ENCODE measurements at places on chromosomes 2 and 18. TPM values are rescaled to one million over a fixed set of nuclear protein-coding genes. Genes with fewer than 3 reads are reported as not detected.

DNA sequence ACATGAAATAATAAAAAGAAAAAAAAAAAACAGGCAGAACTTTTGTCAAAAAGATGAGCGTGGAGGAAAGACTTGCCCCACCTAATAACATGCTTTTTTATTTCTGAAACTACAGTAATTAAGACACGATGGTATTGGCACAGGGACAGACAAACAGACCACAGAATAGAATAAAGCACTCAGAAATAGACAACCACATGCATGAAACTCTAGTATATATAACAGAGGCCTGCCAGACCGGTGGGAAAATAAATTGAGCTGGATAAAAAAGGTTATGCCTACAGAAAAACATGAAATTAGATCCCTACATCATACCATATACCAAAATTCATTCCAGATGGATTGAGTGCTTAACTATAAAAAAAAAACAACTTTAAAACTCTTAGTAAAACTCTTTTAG is 163.1 kb downstream of the NRP2 start:
- no peak for DNase-seq

- peak; percentile 86 for DNase-seq
Measured at GRCh38 chr2:12796657-12797056, 79.9 kb downstream of the TRIB2 start.

DNA sequence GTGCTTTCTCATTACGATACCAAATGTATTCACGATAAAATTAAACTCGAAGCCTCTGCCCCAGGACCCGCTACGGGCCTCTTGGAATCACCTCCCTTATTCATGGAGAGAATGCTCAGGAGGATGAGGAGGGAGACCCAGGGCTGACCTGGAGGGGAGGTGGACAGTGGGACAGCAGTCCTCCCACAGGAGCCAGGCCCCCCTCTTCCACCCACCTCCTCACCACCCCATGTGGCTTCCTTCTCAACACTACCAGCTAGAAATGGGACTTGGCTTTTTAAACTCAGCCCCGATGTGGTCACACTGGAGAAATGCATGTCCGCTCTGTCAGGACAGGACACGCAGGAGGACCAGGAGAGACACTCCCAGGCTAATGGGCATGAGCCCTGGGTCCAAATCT is 147.9 kb upstream of the ID2 start:
- DNase-seq: no peak

- no peak for DNase-seq
Measured at GRCh38 chr2:36858551-36859365, 107.6 kb downstream of the STRN start.

DNA sequence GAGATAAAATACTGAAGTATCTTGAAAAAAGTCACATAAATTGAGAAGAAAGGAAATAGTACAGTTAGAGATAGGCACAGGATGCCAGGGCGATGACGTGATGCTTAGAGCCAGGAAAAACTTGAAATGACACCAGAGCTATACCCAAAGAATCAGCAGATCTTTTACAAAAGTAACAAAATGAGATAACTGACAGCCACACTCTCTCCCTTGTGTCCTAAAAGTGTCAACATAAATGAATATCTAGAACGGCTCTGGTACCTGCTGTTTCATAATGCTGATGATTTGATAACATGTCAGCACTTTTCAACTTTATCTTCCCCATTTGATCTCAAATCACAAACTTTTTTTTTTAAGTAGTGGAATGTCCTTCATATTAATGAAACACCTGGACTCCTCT is 45.6 kb upstream of the ZC3H15 start:
- DNase-seq: no peak

DNA sequence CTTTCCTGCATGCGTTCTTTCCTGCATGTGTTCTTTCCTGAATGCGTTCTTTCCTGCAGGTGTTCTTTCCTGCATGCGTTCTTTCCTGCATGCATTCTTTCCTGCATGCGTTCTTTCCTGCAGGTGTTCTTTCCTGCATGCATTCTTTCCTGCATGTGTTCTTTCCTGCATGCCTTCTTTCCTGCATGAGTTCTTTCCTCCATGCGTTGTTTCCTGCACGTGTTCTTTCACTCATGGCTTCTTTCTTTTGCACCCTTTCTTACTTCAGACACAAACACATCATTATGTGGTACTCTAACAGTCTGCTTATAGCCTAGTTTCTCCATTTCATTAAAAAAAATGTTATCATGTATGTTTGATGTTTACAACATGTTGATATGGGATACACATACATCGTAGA is 261.6 kb upstream of the PXDN start:
- DNase-seq: no peak

- no peak for DNase-seq
Measured at GRCh38 chr18:42032447-42032846, 77.4 kb downstream of the PIK3C3 start.

DNA sequence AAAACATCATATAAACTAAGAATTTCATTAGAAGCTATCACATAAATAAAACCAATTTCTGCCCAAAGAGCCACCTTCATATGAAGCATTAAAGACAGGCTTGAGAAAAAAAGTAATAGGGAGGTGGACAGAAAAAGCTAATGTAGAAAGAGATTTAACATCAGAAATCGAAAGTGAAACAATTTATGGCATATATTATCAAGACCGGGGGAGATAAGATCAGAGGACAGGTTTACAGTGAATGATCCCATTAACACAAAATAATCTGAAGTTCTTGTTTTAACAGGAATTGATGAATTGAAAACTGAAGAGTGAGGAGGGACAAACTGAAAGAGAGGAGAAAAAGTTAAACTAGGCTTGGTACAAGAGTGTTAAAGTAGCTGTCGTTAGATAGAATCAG is 786.3 kb upstream of the FSHR start:
- no peak for DNase-seq

- no peak for DNase-seq
Measured at GRCh38 chr18:33712719-33713118, 134.7 kb downstream of the ASXL3 start.

- DNase-seq: no peak
Measured at GRCh38 chr2:216830346-216830745, 29.5 kb downstream of the TNP1 start.

DNA sequence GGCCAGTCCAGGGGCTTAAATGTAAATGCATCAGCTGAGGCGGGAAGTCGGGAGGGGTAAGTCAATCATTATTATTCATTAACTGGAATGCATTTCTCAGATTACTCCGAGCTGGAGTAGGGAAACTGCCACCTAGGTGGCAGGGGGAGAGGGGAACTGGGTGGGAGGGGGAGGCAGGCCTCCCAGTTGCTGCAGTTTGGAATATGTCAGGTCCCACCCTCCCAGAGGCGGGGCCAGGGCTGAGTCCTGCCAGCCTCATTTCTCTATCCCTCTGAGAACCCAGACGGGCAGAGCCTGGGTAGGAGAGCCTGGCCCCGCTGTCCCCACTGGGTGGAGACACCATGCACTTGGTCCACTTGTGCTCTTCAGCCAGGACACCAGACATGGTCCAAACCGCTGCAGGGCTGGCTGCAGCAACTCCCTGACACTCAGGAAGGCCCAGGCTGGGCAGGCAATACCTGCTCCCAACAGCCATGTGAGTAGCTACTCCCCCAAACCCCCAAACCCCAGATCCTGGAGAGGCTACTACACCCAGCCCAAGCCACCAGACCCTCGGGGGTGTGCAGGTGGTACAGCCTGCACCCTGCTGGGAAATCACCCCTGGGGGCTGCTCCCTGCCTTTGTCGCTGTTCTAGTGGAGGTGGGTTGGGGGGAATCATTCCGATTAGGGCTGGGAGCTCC is at the start of gene GPBAR1:
GPBAR1 (plus strand) TSS at position 274 of the 681 bp plus-strand sequence. CDS start 1,710 bp downstream, outside the sequence.
- no peak for DNase-seq

GRCh38 chr2:69381337-69381737 is 5.7 kb downstream of the GFPT1 start:
- DNase-seq: no peak

GRCh38 chr18:63229971-63230370 is 89.6 kb downstream of the BCL2 start:
- DNase-seq: no peak

GRCh38 chr2:241088791-241089732 is 13.0 kb downstream of the MTERF4 start:
- DNase-seq: no peak

Gene KCNS3
- polyA plus RNA-seq: 10.9 TPM

Gene SLC38A11
- 0.40 TPM for polyA plus RNA-seq

Gene WBP1
- polyA plus RNA-seq: 51.5 TPM

Gene SERPINB10
- polyA plus RNA-seq: 0.84 TPM

Gene NTSR2
- polyA plus RNA-seq: not detected
